ENCODE measurements at places on chromosomes 12 and 14.

DNA sequence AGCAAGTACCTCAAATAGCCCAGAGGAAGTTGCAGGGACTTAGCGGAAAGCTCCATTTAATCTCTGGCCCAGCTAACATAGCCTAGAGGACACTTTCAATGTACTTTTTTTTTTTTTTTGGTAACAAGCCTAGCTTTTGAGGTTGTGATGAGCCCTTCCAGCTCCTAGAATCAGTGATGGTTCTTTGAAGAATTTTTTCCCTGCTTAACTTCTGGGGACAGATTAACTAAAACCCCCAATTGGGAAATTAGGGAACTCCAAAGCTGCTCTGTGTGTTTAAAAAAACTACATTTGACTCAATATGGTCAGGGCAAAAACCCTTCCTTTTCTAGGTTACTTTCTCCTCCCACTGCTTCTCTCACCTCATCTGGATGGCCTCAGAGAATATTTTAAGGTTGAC is 23.9 kb upstream of the ITGA5 start:
- no peak for DNase-seq

- DNase-seq: no peak
Observed at GRCh38 chr14:68879841-68880575, 87.1 kb upstream of the ZFP36L1 start.

DNA sequence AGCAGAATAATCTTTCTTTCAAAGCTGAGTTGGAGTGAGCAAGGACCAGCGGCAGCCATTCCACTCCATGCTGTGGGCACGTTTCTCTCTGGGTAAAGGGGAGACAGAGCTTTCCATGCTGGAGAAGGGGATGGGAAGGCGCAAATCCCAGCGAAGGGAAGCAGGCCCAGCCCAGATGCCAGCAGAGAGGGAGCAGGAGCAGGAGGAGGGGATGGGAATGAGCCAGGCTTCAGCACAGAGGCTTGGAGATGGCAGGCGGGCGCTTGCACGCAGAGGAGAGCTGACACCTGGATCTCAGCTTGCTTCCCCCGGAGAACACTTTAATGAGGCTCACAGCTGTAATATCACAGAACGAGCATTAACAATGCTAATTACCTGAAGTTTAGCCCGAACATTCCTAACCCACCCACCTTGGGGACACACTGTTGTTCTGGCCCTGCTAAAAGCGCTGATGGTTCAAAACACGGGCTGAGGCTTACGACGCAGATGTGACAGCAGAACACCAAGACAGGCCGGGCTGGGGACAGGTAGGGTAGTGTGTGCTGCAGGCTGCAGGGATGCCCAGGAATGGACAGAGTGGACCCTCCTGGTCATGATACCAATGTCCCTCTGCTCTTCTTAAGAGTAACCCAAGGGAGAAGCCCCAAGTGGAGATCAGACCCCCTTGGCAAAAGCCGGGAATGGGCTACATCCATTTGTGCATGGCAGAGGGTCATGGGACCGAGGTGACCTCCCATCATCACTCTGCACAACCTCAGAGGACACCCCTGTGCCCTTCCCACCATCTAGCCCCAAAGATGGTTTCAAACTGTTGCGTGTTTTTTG is 288.6 kb downstream of the DPF3 start:
- DNase-seq: no peak

GRCh38 chr12:89384807-89385206 is 32.5 kb upstream of the DUSP6 start:
- DNase-seq: no peak

DNA sequence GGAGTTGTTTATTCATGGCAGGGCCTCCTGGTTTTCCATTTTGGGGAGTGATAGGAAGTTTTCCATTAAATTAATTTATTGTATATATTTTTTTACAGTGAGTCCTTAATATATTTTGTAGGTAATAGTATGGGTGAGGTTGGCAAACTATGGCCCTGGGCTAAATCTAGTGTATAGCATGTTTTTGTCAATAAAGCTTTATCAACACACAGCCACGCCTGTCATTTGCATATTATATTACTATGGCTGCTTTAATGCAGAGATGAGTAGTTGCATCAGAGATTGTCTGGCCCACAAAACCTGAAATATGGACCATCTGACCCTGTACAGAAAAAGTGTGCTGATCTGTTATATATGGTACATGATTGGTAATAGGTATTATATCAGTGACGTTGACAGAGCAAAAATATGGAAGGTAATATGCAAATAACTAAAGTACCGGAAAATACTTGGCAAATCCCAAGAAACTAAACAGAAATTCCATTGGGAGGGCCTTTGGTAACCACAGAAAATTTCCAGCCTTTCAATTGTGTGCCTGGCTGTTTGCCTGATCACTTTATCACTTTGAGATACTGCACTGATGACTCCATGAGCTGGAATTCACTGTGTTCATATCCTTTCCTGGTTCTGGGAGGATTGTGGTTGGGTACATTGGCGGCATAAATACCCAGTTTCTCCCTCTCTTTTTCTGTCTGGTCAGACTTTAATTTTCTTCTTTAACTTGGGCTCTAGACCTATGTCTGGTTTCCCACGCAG is 61.7 kb upstream of the RFLNA start:
- DNase-seq: peak; percentile 48

DNA sequence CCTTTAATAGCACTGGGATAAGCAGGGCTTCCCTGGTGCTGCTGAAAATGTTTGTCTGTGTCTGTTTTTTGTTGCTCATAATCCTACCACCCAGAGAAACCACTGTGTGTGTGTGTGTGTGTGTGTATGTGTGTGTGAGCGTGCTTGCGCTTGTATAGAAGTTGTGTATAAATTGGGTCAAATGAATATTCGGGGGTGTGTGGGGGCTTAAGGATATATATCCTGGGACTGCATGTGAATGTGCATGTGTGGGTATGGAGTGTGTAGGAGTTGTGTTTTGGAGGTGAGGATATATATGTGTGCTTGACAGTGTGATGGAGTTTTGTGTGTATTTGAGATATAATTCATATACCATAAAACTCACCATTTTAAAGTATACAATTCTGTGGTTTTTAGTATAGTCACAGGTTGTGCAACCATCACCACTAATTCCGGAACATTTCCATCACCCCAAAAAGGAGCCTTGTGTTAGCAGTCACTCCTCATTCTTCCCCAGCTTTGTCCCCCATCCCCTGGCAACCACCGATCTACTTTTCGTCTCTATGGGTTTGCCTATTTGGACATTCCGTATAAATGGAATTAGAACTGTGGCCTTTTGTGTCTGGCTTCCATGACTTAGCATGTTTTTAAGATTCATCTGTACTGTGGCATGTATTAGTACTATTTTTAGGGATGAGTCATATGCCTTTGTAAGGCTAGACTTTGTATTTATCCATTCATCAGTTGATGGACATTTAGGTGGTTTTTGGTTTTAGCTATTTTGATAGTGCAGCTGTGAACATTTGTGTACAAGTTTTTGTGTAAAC is 25.6 kb downstream of the TCTN1 start:
- DNase-seq: no peak

DNA sequence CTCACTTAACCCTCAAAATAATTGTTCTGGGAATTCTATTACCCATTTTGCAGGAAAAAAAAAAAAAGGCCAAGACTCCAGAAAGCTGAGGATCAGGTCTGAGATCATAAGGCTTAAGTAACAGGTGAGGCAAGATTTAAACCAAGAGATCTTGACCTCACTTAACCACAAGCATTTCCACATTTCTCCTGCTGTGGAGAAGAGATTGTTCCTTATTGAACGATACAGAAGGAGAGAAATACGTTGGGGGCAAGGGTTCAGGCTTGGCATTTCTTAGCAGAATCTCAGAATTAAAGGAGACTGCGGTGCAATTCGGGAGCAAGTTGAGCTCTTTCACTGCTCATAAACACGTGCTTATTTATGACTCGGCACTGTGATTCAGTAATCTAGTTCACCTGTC is 885.3 kb upstream of the TMEM132C start:
- DNase-seq: no peak

GRCh38 chr14:53140585-53140984 is 12.5 kb downstream of the DDHD1 start:
- DNase-seq: no peak

DNA sequence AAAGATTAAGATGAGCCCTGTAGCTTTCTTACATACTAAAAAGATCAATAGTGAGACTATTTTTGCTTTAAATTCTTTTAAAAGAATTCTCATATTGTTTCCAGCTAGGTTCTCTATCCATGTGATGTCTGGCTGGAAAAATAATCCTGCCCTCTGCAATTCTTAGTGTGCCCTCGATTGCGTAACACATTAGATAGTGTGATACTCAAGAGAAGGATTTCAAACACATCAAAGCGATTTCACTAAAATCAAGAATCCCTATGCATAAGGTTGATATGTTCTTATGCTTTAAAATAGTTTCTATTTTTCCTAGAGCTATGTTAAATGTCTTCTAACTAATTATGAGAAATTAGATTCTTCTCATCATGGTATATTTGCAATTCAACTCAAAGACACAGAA is 127.3 kb upstream of the PLEKHA5 start:
- no peak for DNase-seq

DNA sequence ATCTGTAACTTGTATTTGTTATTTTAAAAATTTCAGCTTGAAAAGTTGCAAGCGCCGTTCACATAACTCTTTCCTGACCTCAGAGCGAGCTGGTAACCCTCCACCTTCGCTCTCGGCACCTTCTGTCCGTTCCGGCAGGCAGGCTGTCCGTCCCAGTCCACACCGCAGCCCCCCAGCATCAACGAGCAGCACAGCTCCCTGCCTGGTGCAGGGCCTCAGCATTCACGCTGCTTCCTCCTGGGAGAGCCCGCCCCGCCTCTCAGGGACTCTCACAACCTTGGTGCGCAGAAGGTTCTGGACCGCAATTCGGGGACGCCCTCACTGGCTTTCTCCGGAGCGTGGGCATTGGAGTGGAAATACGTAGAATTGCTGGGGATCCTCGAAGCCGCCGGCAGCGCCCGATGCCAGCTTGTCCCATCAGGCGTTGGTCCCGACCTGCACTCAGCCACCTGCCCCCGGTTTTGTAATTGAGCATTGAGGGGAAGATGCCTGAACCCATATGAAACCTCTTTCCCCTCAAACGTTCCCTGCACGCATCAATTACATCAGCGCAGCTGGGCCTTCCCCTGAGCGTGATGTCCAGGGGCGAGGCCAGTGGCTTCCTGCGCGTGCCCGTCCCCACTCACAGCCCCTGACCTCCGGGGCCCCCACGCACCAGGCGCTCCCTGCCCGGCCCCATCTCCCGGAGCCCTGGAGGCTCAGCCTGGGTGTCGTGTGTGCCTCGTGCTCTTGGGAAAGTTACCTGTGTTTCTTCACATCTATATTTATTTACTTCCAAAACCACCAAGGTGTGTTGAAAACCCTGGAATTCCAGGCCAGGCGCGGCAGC is 19.1 kb downstream of the LRCOL1 start:
- DNase-seq: no peak

DNA sequence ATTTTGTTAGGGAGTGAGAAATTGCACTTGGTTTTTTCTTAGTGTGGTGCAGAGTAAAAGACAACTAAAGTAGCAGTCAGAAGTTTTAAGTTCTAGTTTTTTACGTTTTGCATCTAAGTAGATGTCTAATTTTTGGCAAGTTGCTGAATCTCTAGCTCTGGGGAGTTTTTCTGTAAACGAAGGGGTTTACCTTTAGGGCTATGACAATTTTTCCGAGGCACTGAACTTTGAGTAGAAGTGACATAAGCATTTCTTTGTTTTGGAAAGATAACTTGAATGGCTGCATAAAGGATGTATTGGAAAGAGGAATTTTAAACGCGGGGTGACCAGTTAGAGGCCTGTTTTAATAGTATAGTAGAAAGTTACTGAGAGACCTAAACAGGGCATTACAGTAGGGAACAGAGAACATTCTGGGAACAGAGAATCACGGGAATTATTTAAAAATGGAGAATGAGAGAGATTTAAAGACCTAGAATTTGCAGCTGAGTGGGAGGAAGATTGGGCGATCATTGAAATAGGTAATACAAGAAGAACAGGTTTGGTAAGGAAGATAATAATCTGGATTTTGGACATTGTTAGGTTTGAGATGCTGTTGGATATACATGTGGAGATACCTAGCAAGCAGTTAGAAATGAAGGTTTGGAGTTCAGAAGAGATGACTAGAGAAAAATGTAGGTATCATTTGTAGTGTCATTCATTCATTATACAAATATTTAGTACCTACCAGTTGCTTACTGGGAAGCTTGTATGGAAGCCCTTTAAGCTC is 1.2 kb downstream of the ZNF410 start:
- no peak for DNase-seq

GRCh38 chr12:109775172-109775881 is 57.9 kb downstream of the TRPV4 start:
- peak; percentile 55 for DNase-seq

DNA sequence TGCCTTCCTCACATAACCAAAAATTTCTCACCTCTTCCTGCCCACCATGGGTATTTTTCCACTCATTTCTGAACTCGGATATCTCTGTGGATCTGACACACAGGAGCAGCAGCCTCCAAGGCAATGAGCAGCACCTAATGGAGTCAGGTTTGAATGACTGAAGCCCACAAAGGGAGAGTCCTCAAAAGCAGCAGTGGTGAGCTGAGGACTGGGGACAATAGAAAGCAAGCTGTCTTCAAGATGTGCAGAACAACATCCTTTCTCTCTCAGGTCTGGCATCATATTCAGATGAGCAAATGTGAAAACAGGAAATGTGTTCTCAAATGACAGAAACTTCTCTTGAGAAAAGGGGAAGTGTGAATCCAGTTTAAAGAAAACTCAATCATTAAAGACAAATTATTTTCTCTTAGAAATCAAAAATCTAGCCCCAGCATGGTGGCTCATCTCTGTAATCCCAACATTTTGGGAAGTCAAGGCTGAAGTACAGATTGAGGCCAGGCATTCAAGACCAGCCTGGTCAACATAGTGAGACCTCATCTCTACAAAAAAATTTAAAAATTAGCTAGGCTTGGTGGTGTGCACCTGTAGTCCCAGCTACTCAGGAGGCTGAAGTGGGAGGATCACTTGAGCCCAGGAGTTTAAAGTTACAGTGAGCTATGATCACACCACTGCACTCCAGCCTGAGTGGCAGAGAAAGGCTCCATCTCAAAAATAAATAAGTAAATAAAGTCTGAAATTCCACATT is 54.2 kb downstream of the C12orf42 start:
- DNase-seq: no peak

DNA sequence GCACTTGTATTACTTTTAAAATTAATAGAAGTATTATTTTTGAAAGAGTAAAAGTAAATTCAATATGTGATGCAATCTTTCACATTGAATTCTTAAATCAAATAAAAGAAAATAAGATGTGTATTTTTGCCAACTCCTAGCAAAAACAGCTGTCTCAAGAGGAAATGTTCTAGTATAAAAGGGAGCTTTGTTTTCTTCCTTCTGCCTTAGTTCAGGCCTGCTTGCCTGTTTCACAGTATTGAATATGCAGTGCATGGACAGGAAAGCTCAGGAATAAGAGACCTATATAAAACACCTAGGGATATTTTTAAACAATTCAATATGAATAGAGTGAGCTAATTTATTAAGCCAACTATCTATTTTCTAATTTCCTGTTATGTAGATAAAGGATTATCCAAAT is 294.8 kb upstream of the G2E3 start:
- no peak for DNase-seq

- DNase-seq: peak; percentile 26
Observed at GRCh38 chr12:27970401-27971120, 2.0 kb downstream of the PTHLH start.

DNA sequence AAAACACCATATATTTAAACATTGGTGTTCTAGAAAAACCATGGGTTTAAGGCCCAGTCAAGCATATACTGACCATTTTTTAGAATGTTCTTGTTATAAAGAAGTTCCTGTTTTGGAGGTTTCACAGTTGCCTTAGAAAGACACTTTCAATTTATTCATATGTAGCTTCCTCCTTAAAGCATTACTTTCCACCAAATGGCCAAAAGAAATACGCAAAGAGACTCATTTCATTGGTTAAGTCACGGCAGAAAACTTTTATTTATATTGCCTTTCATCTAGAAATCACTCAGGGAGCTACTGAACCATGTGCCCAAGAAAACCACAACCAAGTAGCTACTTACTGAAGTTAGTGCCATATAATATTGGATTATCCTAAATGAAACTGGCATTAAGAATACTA is 40.0 kb downstream of the MYBPC1 start:
- no peak for DNase-seq
